ENCODE measurements at places on chromosomes 3 and 15.

GRCh38 chr15:69576035-69576526 is 123.5 kb downstream of the RPLP1 start:
- DNase-seq: no peak

- no peak for DNase-seq
Measured at GRCh38 chr3:187544326-187544725, 125.9 kb downstream of the SST start.

DNA sequence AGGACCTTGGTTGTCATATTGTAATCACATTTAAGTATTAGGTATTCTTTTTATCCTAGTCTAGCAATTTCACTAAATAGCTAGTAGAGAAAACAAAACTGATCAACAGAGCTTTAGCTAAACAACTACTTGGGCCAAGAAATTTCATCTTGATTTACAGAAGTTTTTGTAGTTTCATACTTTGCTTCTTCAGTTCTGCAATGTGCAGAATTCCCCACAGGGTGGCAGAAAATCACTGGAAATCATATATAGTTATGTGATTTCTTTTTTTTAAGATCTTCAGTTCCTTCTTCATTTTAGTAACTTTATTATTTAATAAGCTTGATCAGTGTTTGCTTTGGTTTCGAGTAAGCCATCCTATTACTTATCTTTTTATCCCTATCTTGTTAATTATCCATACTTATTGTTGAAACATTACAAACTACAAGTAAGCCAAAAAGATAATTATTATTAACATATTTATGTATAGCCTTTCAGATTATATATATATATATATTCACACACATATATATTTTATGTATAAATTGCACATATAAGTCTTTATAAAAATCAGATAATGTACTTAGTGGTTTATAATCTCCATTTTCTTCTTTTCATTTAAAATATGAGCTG is 2.2 kb upstream of the BNIP2 start:
- no peak for DNase-seq

- DNase-seq: no peak
Measured at GRCh38 chr3:97871801-97872524, 50.2 kb downstream of the CRYBG3 start.

DNA sequence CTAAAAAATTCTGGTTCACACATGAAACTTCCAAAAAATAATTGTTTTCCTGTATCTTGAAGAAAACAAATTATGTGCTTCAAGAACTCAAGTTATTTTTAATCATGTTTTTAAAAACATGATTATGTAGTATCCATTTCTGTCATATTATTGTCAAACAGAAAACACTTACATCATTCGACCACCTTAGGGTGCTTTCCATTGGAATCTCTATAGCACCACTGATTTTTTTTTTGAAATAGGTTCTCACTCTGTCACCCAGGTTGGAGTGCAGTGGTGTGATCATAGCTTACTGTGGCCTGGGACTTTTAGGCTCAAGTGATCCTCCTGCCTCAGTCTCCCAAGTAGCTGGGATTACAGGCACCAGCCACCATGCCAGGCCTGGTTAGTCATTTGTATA is 457.3 kb downstream of the SI start:
- DNase-seq: no peak

DNA sequence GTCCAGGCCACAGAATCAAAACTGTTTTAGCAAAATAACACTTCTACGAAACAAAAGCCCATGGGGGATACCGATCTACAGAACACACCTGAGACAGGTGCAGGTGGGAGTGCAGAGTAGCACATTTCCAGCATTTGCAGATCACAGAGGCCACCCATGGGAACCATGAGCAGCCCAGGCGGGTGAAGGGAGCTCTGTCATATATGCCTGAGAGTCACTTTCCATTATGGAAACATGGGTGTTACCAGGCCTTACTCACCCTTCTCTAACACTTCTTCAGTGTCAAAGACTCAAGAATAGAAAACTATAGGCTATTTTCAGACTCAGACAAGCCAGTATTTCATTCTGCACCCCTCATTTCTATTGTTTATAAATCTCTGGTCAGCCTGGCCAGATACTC is 3.5 kb downstream of the PLA1A start:
- no peak for DNase-seq

DNA sequence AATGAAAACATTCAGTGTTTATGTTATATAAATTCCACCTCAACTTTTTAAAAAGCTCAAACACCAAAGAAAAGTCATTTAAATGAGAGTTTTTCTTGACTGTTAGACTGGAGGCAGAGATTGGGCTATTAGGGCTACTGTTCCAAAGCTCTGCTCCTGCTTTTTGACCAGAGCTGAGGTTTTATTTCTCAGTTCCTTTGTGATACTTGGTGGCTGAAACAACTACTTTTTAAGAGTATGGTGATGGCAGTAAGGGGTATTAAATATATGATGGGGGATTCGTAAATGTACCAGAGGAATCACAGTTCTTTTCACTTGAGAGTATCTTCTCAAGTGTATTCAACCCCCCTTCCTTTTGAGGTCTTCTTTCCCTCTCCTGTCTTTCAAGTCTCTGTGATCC is 186.1 kb upstream of the CGNL1 start:
- DNase-seq: no peak

DNA sequence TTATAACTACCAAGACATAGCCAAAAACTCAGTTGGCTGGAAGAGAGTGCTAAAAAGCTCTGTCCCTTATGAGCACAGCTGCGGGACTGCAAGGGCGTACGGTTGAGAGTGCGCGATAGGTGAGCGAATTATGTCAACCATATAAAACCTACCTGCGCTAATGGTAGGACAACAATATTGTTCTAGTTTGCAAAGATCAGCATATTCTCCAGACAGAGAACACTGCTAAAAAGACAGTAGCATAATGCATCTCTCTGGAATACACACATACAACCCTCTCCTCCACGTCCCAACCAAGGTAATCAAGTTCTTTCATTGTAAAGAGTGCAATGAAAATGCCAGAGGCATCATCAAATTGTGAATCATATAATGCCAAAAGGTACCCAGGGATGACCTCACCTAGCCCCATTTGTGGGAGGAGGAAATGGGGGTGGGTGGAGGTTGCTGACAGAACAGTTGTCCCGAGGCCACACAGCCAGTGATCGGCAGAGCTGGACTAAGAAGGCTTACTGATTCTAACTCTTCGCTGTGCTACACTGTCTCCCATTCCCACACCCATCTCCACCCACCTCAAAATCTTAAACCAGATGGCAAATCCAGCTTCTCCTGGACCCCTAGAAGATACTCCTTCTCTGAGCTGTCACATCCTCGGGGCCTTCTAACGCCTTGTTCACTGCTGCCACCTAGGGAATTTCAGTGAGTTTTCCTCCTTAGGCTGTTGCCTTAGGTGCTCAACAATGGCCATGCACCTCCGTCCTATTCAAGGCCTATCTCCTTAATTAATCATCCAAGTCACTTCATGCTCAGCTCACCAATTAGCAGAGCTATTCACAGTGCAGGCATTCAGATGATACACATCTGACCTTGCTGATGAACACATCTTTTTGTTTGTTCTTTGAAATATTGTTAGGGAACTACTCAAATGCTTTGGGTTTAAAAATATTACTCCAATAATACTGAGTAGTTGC is 60.7 kb downstream of the RPL22L1 start:
- no peak for DNase-seq

- DNase-seq: no peak
Measured at GRCh38 chr3:126948980-126949535, 33.9 kb upstream of the PLXNA1 start.

DNA sequence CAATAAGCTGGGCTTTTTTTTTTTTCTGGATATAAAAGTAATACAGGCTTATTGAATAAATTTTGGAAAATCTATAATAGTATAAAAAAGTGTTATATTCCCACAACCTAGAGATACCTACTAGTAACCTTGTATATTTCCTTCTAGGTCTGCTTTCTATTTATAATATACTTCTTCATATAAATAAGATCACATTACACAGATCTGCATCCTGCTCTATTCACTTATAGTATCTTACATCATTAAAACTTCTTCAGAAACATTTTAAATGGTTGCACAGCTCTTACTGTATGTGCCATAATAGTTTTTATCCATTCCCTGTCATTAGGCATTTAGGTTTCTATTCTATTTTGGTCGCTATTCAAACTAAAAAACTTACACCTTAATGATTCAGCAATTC is 87.0 kb upstream of the TTBK2 start:
- DNase-seq: no peak

All from GM12891 (cell line).